T47D (cell line): ENCODE measurements at places on chromosomes 5 and 9.
A peak's percentile ranks its signal among the peaks of the same experiment; 100 is the strongest.

DNA sequence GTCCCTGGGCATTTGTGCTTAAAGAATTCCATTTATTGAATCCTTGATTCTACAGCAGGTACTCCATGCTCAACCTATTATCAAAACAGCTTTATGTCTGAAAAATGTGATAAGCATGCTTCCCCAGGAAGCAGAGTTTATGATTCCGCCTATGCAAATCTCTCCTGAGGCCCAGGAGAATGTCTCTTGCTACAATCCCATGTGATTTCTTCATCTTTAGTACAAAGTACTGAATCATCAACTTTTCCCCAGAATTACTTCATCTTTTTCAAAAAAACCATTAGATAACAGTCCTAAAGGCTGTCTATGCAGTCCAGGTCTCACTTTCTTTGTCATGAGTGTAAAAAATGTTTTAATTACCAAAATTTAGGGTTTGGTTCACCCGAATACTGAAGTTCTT lies 130.2 kb upstream of the ADAMTSL1 start:
- no peak for DNase-seq

- DNase-seq = no peak
Measured at GRCh38 chr5:107957051-107957450, 286.3 kb upstream of the EFNA5 start.

GRCh38 chr9:131112374-131113154 lies 12.8 kb upstream of the NUP214 start:
- no peak for DNase-seq

DNA sequence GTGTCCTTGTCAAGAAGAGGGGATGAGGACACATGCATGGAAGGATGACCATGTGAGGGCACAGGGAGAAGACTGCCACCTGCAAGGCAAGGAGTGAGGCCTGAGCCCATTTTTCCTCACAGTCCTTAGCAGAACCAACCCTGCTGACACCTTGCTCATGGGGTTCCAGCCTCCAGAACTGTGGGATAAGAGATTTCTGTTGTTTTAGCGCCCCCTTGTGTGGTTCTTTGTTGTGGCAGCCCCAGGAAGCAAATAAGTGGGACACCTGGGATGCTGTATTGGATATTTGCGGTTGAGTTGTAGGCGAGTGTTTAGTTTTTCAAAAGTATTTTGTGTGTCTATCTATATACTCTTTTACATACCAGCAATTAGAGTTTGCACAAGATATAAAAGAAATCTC lies 206.4 kb downstream of the NXNL2 start:
- DNase-seq = no peak

- DNase-seq = no peak
Measured at GRCh38 chr9:85600675-85601263, 141.0 kb downstream of the AGTPBP1 start.

GRCh38 chr5:124841829-124842712 lies 95.6 kb upstream of the ZNF608 start:
- peak; percentile 23 for DNase-seq

DNA sequence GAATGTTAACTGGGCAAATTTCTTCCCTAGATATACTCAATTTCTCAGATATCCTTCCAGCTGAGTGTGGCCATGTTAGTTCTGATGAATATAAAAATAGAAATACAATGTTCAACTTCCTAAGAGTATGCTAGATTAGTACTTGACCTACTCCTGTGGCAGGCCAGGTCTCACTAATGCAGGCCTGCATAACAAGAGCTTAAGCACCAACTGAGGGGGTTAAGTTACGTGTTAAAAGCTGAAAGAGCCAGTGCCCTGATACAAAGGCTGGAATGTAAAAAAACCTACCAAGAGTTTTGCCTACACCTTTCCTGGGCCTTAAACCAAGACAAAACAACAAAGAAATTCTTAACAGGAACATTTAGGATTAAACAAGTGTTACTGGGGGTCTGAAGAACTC lies 102.8 kb downstream of the MRPS30 start:
- no peak for DNase-seq

DNA sequence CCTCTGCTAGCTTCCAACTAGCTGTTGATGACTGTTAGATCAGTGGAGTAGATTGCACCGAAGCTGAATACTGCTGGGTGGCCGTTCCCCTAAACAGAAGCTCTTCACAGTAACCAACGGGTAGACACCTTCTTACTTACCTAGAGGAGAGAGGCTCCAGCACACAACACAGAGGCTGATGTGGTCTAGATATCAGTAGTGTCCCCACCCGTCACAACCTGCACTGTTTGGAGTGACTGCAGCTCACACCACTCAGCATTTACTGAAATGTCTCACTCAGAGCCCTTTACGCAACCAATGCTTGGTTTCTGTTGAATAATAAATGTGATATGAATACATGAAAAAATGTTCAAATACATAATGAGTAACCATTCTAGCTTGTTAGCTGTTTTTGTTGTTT lies 5.3 kb downstream of the TMEM174 start:
- DNase-seq = no peak
